NCI-H1417 (cell line): ENCODE measurements at places on chromosomes 13 and 19.

GRCh38 chr13:25151626-25152195, 20.4 kb downstream of the AMER2 start:
- no peak for DNase-seq

GRCh38 chr13:41049480-41050440, 11.5 kb upstream of the WBP4 start:
- no peak for DNase-seq

GRCh38 chr19:45591004-45591637, 6.5 kb upstream of the OPA3 start:
- DNase-seq = no peak

DNA sequence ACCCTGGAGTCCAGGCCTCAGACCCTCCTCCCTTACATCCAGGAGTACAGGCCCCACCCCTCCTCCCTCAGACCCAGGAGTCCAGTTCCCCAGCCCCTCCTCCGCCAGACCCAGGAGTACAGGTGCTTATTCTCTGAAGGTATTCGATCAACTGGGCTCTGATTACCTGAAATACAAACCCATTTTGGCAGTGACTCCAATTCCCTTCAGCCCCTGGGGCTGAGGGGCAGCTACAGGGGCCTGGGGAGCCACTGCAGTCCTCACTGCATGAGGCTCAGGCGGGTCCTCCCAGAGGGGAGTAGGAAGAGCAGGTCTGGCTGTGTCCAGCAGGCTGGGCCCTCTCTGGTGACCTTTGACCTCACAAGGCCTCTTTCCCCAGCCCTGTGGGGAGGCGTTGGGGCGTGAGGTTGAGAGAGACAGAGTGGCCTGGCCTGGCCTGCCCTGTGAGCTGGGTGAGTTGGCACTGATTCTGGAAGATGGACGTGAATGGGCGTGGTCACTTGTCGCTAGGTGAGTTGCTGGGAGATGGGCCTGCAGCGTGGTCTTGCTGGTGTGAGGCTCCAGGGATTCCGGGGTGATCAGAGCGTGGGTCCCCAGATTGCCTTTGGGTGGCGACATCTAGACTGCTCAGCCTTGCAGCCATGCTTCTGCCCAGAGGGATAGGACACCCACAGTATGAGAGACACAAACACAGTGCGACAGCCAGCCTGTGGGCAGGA, 3.1 kb downstream of the BCAT2 start:
- DNase-seq = no peak

GRCh38 chr19:19022380-19022961, 10.8 kb downstream of the SUGP2 start:
- DNase-seq = no peak
